ENCODE measurements at places on chromosomes 7 and 10.

DNA sequence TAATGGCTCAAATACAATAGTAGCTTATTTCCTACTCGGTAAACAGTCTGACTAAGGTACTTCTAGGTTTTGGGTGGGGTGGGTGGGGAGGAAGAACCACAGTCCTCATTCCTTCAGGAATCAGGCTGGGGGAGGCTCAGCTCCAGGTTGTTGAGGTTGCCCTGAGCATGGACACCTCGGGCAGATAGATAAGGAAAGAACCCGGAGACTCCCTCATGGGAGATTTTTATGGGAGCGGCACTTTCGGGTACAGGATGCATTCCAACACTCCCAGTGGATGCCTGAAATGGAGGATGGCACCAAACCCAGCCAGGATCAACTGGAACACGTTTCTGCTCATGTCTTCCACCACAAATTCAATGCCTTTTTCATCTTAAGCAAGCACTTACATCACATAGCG is 5.5 kb upstream of the GSDME start:
- no peak for DNase-seq

GRCh38 chr10:13759168-13759567 is 172.4 kb downstream of the PRPF18 start:
- no peak for DNase-seq

- no peak for DNase-seq
Observed at GRCh38 chr7:3589752-3590151, 288.7 kb downstream of the SDK1 start.

- DNase-seq = no peak
Observed at GRCh38 chr7:151775547-151776443, 101.1 kb downstream of the PRKAG2 start.

DNA sequence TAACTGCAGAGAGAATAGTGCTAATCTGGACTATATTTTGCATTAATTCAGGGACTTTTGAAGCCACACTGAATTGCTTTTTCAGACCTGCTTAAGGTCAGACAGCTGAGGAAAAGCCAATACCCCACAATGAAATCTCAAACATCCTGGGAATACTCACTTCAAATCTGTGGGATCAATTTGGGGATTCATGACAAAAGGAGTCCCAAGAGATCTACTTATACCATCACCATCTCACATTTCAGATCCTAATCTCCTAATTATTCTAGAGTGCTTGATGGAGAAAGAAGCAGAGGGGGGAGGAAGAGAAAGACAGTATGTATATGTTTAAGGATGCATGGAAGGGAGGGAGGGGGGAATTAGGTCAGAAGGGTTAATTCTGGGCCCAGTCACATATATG is 202.2 kb downstream of the CACNA2D1 start:
- no peak for DNase-seq

- DNase-seq = no peak
Observed at GRCh38 chr7:43767311-43767710, 8.8 kb downstream of the BLVRA start.

DNA sequence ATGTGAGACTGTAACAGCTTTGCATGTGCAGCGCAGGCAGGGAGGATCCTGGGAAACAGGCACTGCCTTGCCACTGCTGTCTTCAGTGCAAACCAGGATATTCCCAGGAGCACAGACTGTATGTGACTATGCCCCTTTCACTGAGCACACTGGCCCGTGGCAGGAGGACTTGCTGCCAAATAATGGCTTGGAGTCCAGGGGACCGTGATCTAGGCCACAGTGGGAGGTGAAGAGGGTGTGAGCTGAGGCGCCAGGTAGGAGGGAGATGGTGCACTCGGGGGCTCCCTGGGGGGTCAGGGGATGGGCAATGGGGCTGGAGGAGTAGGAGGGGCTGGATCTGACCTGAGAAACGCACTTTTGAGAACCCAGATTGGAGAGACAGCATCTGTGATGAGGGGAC is 193.4 kb upstream of the ZNF32 start:
- no peak for DNase-seq

DNA sequence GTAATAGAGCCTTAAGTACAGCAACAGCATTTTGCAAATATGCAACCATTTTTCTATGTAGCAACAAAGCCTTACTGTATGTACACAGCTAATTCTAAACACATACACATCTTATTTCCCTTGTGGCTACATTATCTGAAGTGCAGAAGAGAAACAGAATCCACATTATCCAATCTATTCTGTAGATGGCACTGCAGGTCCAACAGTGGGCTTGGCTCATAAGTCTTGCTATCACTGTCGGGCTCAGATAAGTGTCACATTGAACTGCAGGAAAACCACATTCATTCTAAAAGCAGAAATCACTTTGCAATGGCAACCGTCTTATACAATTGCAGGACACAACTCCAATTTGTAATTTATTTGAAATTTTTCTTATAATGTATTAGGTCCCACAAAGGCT is 109.8 kb upstream of the NOBOX start:
- DNase-seq = no peak

Measured in stimulated activated CD4-positive, alpha-beta T cell treated with anti-CD3 and anti-CD28 coated beads, Interleukin-4, amount 100 ng/mL, for 24 hours (primary cell).